Mesangial cell (primary cell): ENCODE measurements at places on chromosomes 6 and 20. TPM values are rescaled to one million over a fixed set of nuclear protein-coding genes. Genes with fewer than 3 reads are reported as not detected.

Gene SMAP1
- total RNA-seq: 14.8 and 23.5 TPM in 2 replicates

Gene KIF25
- total RNA-seq: not detected in 2 replicates

Gene TBPL1
- 17.1 and 19.4 TPM in 2 replicates for total RNA-seq

Gene EDN1
- 10.8 and 30.0 TPM in 2 replicates for total RNA-seq

Gene GSTA3
- not detected in 2 replicates for total RNA-seq

Gene TNNC2
- total RNA-seq: not detected in 2 replicates

Gene ZSCAN16
- total RNA-seq: 2.4 and 3.5 TPM in 2 replicates
